ENCODE measurements at places on chromosomes 6 and 20.
A peak's percentile ranks its signal among the peaks of the same experiment; 100 is the strongest.

- DNase-seq = no peak
These were observed 92.2 kb downstream of the CTNNBL1 start for GRCh38 chr20:37786043-37786442.

- no peak for DNase-seq
These were observed 16.9 kb downstream of the TDRD6 start for GRCh38 chr6:46704562-46704961.

DNA sequence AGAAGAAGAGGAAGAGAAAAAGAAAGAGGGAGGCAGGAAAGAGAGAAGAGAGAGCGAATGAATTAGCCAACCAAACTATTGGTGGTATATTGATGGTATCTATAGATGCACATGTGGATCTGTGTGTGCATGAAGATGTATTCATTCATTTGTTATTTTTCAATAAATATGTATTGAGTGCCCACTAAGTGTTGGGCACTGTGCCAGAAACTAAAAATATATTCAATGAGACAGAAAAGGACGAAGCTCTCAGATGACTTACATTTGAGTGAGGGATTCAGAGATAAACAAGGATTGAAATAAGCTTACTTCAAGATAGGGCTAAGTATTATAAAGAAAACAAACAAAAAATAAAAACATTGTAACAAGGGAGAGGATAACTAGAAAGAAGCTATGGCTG is 154.9 kb downstream of the TSHZ2 start:
- no peak for DNase-seq

GRCh38 chr20:40589581-40589980 is 99.5 kb downstream of the MAFB start:
- DNase-seq = no peak

DNA sequence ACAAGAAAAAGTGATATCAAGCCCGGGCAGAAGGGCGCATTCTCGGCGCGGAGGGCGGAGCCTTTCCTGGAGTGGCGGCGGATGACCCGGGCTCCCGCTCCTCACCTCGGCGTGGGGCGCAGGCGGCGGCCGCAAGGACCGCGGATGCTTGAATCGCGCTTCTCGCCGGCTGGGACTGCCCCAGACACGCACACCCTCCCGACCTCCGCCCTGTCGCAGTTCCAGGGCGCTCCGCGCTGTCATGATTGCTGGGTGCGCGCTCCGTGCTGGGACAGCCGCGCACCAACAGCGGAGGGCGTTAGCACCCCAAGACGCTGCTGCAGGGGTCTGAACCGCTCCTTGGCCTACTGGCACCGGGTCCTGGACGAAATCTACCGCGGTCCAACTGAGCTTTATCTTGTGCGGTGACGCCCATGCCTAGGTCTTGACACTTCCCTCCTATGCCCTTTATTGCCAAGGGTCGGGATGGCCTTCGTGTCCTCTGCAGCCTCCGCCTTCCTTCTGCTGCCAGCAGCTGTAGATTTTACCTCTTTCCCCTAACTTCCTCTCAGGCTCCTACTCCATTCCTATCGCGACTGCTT is 43.3 kb downstream of the IRAK1BP1 start:
- no peak for DNase-seq

GRCh38 chr6:17469006-17469832 is 75.8 kb downstream of the CAP2 start:
- no peak for DNase-seq

GRCh38 chr20:33685328-33686099 is 671 bp downstream of the E2F1 start:
- DNase-seq = no peak

GRCh38 chr20:51042657-51043247 is 19.8 kb upstream of the KCNG1 start:
- DNase-seq = no peak

- peak; percentile 9 for DNase-seq
These were observed 40.4 kb downstream of the IRF4 start for GRCh38 chr6:431986-432385.

- DNase-seq = peak; percentile 35
These were observed 114.2 kb downstream of the MAP3K7 start for GRCh38 chr6:90472716-90473115.

DNA sequence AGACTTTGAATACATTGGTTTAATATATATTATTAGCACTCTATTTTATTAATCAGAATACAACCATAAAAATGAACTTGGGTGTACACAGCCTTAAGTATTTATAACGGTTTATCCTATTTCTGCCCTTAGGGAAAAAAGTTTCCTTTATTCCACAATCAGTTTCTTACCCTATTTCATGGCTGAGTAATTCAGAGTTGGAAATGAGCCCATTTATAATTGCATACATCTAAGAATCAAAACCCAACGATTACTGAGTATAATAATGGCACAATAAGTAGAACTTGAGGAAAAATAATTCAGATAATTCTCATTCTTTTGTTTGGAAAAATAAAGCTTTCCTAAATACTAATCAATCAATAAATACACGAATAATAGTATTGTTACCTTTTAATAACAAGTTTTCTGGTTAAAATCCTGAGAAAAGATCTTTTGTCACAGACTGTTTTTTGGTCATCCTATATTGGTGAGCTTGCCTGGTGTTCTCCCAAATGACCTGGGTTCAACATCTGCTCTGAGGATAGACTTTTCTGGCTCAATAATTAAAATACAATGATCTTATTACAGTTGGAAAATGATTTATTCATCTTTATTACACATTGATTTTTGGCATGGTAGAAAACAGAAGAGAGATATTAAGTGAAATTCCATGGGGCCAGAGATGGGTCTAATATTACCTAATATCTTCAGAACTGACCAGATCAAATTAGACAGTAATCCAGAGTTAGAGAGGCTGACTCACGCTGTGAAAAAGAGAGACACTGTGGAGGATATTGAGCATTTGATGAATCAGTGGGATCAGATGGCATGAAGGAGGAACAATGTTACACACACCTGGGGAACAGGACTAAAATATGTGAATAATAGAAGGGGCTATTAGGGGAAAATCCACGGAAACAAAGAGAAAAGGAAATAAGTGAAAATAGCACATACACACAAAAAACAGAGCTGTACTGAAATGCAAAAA is 162.1 kb upstream of the TBX18 start:
- no peak for DNase-seq

- DNase-seq = no peak
These were observed 171.3 kb downstream of the TMEM242 start for GRCh38 chr6:157151989-157152388.

- no peak for DNase-seq
These were observed 97.3 kb downstream of the TBC1D32 start for GRCh38 chr6:121236984-121237383.

GRCh38 chr20:44052166-44052565 is 134.8 kb downstream of the JPH2 start:
- no peak for DNase-seq

DNA sequence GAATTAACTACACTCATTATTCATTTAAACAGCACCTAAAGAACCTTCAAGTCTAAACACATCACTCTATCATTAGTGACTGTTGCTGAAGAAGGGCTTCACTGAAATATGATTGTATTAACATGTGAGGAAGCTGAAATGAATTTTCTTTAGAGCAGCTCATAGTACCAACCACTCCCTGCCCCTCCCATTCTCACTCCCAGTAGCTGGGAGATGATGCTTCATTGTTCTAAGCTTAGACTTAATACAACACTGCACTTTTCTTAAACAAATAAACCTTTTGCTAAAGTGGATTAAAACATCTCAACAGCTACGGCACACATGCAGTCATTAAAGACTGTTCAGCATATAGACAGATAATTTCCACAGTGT is 63.1 kb downstream of the ATXN1 start:
- DNase-seq = no peak

DNA sequence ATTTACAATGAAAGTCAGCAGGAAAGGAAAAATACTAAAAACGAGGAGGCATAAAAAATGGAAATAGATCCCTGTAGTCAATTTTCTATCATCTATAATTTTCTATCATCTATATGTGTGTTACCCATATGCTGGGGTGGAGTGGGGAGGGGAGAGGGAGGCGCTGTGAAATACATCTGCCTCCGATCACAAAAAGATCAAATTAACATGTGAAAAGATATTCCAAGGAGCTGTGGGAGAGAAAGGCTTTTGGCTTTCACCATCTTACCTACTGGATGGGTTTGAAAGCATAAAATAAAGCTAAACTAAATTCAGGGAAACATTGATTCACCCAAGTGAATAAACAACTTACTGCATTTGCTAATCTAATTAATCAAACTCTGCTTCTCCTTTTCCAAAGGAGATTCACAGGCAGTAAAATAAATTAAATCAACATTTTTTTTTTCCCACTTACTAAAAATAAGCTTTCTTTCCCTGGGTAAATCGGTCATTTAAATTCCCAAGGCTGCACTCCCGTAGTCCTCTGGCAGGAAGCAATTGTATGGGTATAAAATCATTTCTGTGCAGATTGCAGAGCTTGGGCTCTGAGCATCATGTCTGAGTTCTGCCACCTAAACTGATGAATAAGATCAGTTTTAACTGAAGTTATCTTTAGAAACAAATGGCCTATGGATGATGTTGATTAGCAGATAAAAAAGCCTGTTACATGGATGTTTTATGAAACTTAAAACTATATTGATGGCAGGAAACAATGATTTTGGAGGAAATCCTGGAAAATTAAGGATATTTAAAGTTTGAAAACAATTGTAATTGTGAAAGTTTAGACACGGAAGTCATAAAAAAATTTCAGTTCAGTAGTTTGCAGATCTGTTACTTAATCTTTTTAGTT is 147.9 kb downstream of the SOX4 start:
- no peak for DNase-seq

DNA sequence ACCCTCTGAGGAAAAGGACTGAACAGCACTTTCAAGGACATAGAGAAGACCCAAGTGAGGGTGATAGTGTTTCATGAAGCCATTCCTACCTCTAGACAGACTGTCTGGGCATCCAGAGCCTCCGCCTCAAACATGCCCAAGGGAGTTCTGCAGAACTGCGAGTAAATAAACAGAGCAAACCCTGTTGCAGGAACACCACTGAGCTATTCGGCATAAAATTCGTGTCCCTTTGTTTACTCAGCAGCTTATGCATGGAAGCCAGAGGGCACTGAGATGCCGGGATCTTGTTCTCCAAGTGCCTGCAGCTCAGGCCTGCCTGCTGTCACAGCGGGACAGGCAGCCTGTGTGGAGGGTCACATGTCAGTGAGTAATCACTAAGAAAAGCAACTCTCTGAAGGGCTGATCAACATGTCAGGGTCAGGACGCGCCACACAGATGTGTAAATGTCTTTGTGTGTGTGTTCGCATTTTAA is 164.9 kb upstream of the HEY2 start:
- no peak for DNase-seq

DNA sequence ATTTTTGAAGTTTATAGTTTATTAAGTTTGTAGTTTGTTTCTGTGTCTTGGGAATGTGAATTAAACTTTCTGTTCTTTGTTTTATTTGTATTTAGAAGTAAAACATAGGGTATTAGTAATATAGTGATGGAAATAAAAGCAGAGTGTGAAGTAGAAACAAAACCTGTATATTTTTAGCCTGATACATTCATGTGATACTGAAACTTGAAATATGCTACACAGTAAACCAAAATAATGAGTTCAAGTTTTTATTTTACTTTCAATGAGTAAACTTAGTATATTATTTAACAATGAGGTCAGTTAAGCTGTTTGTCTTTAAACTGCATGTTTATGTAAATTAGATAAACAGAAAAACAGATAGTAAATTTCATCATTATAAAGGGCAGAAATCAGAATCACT is 1592.6 kb downstream of the GRIK2 start:
- no peak for DNase-seq

DNA sequence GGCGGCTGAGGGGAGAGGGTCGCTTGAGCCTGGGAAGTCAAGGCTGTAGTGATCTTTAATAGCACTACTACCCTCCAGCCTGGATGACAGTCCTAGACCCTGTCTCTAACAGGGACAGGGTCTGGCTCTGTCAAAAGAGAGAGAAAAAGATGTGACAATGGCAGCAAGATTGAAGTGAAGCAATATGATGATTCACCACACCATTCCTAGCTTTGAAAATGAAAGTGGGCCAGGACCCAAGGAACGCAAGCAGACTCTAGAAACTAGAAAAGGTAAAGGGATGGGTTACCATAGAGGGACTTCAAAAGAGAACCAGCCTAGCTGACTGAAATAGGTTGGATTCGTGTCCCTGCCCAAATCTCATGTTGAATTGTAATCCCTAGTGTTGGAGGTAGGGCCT is 426.9 kb downstream of the HTR1B start:
- no peak for DNase-seq

- no peak for DNase-seq
These were observed 786 bp downstream of the ADRM1 start for GRCh38 chr20:62303340-62304226.

DNA sequence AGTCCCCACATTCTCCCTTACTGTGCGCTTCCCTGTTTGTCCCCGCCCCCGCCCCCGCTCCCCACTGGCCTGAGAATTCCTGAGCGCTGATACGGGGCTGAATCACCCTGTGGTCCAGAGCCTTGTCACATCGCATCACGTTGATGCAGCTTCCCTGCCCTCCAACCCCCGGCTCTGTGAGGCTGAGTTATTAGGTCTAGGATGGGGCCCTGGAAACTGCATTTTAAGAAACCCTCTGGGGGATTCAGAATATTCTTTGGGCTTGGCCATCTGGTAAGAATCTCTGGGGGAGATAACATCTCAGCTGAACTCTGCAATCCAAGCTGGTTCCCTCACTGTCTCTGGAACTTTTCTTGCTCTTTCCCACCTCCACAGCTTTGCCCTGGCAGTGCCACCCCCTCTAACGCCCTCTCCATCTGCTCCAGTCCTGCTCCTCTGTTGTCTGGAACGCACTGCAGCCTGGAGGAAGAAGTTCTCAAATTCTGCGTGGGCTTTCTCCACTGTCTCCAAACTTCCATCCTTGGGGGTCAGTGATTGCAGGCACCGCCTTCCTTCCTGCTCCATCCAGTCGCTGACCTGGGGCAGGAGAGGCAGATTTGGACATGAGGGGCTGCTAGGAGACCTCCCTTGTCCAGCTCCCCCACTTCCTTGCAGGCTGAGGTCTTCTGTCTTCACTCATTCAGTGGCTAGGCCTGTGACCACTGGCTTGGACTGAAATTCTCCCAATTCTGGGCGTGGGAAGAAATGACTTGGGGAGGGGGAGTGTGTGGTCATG is 42.6 kb downstream of the KIAA1755 start:
- DNase-seq = no peak

GRCh38 chr20:15081261-15081660 is 743.8 kb upstream of the FLRT3 start:
- DNase-seq = no peak

- no peak for DNase-seq
These were observed 9.9 kb upstream of the GTSF1L start for GRCh38 chr20:43736588-43737158.

DNA sequence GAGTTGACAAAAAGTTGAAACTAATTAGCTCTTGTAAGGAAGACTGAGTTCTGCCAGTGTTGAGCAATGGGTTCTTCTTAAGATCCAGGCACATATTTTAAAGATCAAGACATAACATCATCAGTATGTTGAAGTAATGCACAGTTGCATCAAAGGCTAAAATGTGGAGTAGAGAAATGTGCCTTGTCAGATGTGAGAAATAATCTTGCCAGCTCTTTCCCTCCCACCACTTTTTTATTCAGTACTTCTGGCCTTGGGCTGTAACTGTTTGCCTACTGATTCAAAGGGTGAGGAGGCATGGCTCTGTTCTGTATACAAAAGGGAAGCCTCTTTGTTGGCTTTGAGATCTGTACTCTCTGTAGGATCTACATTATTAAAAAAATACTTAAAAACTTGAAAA is 13.1 kb downstream of the PKIB start:
- no peak for DNase-seq

Measured in central memory CD4-positive, alpha-beta T cell (primary cell).